LHCN-M2 (cell line): ENCODE measurements at places on chromosomes 13 and 19. TPM values are rescaled to one million over a fixed set of nuclear protein-coding genes. Genes with fewer than 3 reads are reported as not detected.
A peak's percentile ranks its signal among the peaks of the same experiment; 100 is the strongest.

- peak; percentile 85 for DNase-seq
Observed at GRCh38 chr19:869245-870177, 10.0 kb downstream of the CFD start.

- no peak for DNase-seq
Observed at GRCh38 chr13:99656844-99657381, 155.6 kb downstream of the TM9SF2 start.

DNA sequence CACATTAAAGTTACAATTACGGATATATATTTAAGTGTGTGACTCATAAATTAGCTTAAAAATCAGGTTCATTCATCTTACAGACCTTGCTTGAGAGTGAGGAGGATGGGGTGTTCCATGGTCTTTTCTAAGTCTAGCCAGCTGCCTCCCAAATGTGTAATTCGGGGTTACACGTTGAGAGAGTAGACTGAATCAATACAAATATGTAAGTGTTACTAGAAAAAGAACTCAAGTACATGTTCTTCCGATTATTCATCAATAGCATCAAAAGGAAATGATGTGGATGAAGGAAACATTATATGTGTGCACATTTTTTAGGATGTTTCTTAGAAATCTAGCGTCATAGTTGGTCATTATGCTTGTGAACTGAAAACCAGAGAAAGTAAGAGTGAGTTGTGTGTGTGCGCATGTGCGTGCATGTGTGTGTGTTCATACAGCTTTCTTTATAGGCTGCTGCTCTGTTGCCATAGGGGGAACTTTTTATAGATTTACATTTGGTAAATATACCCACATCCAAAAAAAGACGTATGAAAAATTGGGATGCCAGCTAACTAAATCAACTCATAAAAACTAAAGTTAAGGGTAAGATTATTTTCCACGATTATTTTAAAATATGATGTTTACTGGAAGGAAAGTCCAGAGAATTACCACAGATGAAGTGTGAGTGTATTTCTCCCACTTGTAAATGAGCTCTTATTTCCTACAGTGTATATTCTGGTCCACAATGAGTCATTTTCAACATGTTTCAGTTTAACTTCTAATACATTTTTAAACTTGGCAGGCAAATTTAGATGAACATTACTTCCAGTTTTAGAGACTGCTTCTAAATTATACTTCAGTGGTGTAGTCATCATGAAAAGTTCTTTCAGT, 82.4 kb downstream of the PIBF1 start:
- DNase-seq: peak; percentile 22

TBC1D17 gene
- 7.5 and 9.8 TPM in 2 replicates for total RNA-seq
